ENCODE measurements at places on chromosomes 12 and 14.

GRCh38 chr12:42886160-42886559 lies 296.6 kb upstream of the PRICKLE1 start:
- no peak for DNase-seq

GRCh38 chr12:94147991-94148738 lies at the start of gene PLXNC1:
TSS of gene PLXNC1 (plus strand) at chr12:94148577. CDS start at chr12:94148972, 395 bp downstream.
- DNase-seq, result peak; percentile 57

DNA sequence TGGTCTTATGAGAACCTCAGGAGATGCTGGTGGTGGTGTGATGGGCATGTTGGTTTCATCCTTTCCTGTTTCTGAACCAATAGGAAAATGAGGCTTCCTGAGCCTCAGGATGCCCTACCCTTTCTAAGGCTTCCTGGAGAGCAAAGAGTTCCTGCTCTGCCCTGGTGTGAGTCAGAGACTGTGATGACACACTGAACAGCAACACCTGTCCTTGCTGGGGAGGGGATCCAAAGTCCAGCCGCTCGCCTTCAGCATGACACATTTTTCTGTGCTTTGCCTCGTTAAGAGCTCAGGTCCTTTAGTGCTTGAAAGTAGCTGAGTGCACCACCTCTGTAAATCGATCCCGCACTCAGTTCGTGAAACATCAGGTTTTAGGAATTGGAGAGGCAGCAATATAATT lies 116.0 kb downstream of the CACNA1C start:
- DNase-seq, result no peak

GRCh38 chr14:68520637-68521556 lies 272.0 kb downstream of the ZFP36L1 start:
- no peak for DNase-seq

- no peak for DNase-seq
Observed at GRCh38 chr12:94712815-94713515, 62.6 kb upstream of the TMCC3 start.

GRCh38 chr14:24274101-24274543 lies 2.7 kb upstream of the RABGGTA start:
- DNase-seq, result peak; percentile 74

DNA sequence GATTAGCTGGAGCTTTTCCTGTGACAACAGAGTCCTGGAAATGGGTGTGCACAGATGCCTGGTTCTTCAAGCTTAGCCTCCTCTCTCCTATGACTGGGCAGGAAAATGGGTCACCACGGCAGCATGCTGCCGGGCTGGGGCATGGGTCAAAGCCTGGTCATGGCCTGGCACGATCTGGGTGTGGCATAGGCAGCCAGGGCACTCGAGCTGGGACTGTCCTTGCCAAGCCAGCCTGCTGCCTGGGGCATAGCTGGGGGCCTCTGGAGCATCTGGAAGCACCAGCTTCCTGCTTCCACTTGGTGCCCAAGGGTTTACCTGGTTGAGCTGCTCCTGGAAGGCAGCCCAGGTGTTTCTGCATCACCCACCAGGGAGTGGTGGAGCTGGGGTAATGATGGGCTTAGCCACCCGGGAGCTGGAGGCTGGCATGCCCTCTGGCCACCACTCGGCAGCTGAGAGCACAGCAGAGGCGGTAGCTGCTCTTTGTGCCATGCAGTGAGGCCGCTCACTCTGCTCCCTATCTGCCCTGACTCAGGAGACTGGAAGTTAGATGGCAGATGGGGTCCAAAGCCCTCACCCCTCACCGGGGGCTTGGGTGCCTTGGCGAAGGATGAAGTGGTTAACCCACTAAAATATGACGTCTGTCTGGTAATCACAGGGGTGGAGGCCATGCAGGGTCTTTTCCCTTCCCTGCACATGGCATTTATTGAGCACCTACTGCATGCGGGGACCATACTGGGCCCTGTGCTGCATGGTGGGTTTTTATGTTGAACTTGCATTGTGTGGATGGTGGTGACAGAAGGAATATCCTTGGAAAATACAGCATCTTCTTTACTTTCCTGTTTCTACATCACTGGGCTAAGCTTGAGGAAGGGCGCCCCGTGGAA lies 1.7 kb downstream of the OTUB2 start:
- no peak for DNase-seq

Data from stimulated activated effector memory CD8-positive, alpha-beta T cell treated with anti-CD3 and anti-CD28 coated beads, Interleukin-12 subunit alpha, Interleukin-12 subunit beta, amount 100 ng/mL, for 72 hours (primary cell).